GM13977 (cell line): ENCODE measurements at places on chromosomes 16 and 17.

GRCh38 chr17:78991906-78992532 is 12.3 kb upstream of the LGALS3BP start:
- DNase-seq: no peak

DNA sequence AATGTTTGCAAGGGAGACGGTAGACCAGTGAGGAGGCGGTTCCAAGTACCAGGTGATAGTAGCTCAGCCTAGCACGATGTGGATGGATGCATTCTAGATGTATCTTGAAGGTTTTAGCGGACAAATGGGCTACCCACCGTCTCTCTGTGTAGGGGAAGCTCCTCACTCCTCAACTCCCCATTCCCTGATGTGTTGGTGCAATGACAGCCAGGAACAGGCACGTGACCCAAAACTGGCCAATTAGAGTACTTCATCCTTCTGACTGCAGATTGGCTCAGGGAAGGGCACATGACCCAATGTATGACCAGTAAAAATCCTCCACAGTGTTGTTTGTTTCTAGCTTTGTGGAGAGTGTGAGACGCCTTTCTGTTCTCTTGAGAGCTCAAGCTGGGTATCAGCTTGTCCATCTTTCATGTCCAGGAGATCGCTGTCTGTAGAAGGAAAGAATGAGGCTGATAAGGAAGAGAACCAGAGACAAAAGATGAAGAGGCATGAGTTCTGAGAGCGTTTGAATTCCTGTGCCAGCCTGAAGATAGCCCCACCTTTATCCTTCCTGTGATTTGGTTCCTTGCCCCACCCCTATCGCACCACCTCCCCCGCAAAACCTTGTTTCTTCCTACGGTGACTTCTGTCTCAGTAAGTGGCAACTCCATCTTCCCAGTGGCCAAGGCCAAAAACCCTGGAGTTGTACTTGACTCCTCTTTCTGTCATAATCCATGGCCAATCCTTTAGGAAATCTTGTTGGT is 2.3 kb upstream of the BORCS6 start:
- peak; percentile 72 for DNase-seq

DNA sequence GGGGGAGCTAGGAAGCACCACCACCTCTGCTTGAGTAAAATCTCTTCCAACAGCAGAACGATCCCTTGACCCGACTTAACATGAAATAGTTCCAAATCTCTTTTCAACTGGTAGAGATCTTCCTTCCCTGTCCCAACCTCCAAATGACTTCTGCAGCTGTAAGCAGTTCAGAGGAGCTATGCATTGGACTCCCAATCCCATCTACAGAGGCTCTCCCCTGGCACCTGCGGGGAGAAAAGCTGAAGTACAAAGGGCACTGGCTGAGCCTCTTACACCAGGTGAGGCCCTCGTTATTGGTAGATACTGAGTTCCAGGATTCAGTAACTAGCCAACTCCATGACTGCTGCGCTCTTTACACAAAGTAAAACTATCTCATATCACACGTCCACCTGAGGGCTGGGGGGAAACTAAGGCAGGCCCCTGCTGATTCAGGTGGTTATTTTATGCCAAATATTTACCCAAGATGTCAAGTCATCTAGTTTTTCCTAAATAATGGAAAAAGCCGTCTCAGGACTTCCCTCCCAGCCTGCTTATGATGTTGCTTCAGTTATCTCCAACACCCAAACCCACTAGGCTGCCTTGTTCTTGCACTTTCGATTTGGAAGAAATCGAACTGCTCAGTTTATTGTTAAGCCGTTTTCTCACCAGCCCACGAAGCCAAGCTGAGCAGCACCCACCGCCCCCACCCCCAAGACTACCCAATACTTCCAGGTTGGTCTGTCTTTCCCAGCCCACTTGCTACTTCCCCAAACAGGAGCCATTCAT is 3.2 kb downstream of the ACTG1 start:
- DNase-seq: no peak

DNA sequence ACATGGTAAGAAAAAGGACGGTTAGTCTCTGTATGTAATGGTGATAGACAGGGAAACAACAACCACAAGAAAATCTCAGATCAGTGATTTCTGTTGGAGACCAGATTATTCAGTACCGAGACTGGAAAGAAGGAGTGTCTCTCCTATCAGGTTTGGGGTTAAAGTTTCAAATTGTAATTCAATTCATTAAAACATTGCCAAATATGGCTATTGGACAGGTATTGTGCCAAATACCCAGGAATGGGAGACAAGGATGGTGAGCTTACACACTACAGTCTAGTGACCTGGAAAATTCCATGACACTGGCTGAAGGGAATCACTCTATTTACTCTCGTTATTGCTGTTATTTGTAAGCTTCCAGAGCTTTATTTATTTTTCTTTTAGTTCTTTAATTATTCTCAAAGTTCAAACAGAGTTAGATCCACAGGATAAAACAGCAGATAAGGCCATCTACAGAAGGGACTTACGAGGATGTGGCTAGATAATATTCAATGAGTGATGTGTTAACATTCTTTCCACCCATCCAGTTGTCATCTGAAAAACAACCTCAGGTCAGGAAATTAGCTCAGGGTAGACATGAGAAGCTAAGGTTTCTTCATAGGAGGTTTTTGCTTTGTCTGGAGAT is 25.1 kb upstream of the MMD start:
- DNase-seq: no peak

- no peak for DNase-seq
Observed at GRCh38 chr17:37759014-37759637, 14.3 kb upstream of the HNF1B start.

DNA sequence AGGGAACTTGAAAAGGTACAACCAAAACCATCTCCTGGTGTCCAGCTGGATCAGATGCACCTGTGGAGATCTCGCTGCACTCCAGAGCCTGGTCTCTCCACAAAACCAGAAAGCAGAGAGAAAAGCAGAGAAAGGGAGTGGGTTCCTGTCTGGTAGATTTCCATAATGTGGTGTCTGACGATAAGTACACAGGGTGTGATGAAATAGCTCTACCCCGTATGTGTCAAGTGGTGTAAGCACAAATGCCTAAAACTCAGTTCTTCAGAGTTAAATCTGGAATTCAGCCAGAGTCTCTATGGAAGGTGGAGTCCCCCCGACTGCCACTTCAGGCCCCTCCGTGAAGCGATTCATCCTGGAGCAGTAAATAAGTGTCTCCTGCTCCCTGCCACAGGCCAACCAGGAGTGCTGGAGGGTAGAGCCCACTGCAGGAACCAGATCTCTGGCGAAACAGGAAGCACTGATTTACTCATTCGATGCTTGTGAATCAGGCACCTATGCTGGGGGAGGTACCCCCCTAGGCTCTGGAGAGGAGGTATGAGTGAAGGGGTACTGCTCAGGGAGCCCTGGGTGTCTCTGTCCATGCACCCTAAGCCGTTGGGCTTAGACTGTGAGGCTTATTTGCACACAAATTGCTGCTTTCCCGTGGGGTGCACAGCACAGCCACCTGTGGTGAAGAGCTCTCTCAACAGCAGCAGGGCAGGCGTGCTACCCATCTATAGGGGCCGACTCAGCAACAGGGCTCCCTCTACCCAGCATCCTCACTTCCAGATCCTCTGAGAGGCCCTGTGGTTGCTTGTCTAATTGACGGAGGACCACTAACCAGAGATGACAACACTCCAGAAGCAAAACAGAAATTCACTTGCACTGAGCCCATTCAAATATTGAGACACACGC is 97.1 kb upstream of the MYOCD start:
- DNase-seq: no peak

DNA sequence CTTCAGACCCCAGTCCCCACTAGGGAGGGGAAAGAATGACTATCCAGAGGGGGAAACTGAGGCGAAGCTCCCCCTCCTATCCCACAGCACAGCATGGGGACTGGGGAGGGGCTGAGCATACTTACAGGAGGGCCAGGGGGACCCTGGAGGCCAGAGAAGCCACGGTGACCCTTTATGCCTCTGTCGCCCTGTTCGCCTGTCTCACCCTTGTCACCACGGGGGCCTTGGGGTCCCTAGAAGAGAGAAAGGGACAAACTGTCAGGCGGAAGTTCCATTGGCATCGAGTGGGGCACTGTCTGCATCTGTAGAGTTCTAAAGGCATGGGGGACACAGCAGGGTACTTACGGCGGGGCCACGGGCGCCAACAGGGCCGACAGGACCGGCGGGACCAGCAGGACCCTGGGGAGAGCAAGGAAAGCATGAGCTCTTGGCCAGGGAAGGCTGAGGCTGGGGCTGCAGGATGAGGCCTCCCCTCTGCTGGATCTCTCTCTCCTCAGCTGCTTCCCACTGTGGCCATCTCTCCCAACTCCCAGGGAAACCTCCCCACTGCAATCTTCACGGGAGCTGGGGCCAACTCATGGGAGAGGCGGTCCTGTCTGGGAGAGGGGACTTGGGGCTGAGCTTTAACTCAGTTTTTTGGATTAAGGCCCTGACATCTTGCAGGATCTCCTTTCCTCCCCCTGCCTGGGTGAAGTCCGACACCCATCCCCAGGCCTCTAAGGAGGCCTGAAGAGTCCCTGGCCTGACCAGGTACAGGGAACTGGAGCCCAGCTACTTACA is 13.5 kb downstream of the COL1A1 start:
- DNase-seq: no peak

- DNase-seq: no peak
Observed at GRCh38 chr17:78717431-78717980, 64.6 kb downstream of the CYTH1 start.

DNA sequence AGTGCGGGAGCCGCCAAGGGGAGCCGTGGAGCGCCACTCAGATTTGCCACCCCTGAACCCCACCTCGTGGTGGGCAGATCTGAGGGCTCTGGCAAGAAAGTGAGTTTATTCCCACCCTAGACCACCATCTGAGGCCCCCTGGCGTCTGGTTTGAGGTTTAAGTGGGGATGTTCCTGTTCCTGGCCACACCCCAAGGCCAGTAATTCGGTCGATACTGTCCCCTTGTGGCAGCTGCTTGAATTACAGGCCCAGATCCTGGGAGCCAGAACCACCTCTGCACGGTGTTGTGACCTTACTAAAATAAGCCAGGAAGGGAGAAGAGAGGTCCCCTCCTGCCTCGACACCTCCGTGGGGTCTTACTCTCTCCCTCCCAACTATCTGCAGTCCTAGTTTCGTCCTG is 3.3 kb upstream of the LAT start:
- DNase-seq: peak; percentile 58

DNA sequence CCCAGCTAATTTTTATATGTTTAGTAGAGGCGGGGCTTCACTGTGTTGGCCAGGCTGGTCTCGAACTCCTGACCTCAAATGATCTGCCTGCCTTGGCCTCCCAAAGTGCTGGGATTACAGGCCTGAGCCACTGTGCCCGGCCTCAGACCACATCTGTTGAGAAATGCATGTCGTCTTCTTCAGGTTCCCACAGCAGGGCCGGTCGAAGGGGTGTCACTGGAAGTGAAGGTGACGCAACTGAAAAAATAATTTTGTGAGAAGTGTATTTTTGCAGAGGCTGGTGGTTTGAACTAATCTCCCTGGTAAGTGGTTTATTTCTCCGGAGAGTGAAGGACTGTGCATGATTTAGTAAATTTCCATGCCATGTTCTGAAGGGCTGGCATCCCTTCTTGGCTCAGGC is 33.4 kb upstream of the IL34 start:
- DNase-seq: no peak

- DNase-seq: no peak
Observed at GRCh38 chr16:27408602-27409031, 6.6 kb downstream of the IL21R start.

DNA sequence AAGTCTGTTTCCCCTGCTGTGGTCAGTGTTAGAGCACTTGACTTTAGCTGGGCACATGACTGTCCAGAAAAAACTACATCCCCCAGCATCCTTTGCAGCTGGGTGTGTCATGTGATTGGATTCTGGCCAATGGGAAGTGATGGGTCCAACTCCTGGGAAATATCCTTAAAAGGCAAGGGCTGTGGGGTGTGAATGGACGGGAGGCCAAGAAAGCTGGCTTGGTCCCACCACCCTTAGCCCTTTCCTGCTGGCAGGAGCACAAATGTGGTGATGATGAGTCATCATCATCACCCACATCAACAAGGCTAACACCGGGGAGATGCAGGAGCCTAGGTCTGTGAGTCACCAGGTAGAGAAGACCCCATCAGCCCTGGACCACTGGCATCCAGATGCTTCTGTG is 341.7 kb downstream of the C16orf95 start:
- no peak for DNase-seq

DNA sequence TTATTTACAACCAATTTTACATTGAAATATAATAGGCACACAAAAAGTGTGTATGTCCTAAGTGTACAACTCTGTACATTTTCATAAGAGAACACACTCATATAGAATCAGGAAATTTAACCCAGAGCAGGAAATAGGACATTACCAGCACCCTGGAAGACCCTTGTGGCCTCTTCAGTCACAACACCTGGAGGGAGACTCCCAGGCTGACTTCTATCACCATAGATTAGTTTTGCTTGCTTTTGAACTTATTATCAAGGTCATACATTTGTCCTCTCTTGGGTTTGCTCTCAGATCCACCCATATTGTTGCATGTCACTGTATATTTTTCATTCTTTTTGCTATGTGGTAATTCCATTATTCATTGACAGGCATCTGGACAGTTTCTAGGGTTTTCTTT is 5.8 kb downstream of the RIPOR1 start:
- DNase-seq: no peak

DNA sequence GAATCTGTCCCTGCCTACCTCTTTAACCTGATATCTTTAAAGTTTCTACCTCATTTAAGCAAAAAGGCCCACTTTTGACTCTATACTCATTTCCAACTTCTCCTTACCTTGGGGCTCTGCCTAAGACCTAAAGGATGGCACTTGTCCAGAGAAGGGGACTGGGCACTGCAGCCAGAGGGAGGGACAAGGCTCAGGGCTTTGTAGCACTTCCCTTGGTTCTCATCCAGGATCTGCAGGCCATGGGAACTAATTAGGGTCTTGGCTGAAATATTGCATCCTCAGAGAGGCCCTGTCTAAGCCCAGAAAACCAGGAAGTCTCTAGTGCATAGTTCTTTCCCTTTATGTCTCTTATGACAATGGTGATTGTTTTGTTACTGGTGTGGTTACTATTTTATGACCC is 37.3 kb downstream of the IRX5 start:
- no peak for DNase-seq

DNA sequence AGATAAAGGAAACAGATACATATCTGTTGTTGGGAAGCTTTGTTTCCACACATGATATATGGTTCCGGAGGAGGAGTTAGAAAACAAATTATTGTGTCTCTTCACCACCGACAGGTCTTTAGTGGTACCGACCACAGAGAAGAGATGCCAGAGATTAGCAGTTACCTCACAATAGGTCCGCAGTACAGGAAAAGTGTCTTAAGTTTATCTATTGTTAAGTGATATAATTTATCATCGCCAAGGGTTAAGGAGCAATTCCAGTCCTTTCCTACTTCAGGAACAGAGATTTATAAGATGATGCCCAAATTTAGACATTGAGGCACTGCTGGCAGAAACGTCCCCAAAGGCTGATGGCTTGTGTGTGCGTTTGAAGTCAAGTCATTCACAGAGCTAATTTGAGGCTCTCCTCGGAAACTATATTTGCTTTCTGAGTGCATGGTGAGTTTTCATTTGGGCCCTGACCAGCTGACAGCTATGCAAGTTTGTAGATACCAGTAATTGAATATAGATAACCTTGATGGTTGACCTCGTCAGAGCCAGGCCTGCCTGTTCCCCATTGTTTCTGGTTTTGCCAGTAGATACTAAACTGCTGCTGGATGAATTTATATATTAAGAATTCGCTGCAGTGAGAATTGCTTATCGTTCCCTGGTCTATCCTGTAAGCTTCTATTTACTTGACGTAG is 196.4 kb upstream of the IRX3 start:
- no peak for DNase-seq

GRCh38 chr17:16425698-16426659 is 10.6 kb downstream of the TRPV2 start:
- no peak for DNase-seq

GRCh38 chr17:12622726-12623125 is 43.0 kb upstream of the MYOCD start:
- DNase-seq: no peak

GRCh38 chr17:28735242-28735722 is 6.7 kb downstream of the NEK8 start:
- no peak for DNase-seq
